ENCODE measurements at places on chromosomes 2 and 18.
A peak's percentile ranks its signal among the peaks of the same experiment; 100 is the strongest.

DNA sequence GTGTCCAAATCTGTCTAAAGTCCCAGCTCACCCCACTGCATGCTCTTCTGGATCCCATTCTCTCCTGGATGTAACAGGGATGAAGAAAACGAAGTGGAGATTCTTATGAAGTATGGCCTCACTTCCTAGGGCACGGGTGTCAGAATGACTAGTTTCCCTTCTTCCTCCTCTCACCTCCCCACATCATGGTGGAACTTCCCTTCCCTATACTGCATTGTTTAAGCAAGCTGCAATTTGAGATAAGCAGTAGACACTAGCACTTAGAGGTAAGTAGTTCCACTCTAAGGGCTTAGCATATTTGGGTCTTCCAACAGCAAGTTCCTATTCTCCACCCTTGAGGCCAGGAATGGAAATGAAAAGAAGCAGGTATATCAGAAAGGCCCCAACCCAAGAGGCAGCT is 29.7 kb downstream of the SLC4A5 start:
- no peak for DNase-seq

- peak; percentile 36 for DNase-seq
Observed at GRCh38 chr2:152396051-152396511, 61.1 kb downstream of the FMNL2 start.

- no peak for DNase-seq
Observed at GRCh38 chr2:109452318-109453305, 161.2 kb downstream of the SEPTIN10 start.

DNA sequence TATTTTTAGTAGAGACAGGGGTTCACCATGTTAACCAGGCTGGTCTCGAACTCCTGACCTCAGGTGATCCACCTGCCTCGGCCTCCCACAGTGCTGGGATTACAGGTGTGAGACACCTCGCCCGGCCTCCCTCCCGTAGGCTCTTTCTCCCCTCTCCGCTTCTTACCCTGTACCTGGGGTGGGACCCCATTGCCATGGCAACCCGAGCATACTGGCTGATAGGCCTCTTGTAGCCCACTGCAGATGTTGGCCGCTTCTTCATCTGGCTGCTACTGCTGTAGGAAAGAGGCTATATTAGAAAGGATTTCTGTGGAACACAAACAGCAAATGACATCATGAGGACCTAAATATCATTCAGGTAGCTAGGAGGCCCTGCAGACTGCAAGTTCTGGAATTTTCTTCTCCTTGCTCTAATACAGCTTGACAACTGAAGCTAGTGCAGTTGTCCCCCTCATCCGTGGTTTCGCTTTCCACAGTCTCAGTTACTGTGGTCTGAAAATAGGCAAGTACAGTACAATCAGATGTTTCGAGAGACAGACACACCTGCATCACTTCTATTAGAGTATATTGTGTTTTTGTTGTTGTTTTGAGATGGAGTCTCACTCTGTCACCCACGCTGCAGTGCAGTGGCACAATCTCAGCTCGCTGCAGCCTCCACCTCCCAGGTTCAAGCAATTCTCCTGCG is 51.6 kb upstream of the ASXL2 start:
- no peak for DNase-seq

DNA sequence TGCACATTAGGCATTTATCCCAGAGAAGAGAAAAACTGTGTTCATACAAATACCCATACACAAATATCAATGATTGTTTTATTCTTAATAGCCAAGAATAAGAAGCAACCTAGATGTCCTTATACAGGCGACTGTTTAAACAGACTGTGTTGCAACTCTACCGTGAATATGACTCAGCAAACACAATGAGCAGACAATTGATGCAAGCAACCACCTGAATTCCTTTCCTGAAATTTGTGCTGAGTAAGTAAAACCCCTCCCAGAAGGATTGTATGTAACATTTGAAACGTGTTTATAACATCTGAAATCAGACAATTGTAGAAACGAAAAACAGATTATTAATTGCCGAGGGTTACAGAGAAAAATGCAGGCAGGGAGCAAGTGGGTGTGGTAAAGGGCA is 621.9 kb upstream of the SOX11 start:
- DNase-seq = no peak

GRCh38 chr2:98050070-98050469 is 36.9 kb upstream of the VWA3B start:
- DNase-seq = no peak
